ENCODE measurements at places on chromosomes 3 and 15.
A peak's percentile ranks its signal among the peaks of the same experiment; 100 is the strongest.

GRCh38 chr3:126116526-126116925 is 32.6 kb upstream of the SLC41A3 start:
- ATAC-seq = no peak

DNA sequence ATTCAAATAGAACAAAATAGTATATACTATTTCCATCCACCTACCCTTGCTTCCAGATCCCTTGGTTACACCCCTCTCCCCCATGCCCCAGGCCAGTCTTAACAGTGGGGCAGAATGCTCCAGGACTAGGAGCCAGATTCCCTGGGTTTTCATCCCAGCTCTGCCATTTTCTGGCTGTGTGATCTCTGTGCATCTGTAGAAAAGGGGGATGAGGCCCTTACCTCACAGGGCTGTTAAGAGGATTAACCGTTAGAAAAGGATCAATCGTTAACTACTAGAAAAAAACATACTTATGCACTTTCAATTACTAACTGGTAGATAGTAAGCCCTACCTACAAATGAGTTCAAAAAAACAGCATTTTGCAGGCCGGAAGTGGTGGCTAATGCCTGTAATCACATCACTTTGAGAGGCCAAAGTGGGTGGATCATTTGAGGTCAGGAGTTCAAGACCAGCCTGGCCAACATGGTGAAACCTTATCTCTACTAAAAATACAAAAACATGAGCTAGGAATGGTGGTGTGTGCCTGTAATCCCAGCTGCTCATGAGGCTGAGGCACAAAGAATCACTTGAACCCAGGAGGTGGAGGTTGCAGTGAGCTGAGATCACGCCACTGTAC is 11.7 kb downstream of the EBLN2 start:
- ATAC-seq = no peak

DNA sequence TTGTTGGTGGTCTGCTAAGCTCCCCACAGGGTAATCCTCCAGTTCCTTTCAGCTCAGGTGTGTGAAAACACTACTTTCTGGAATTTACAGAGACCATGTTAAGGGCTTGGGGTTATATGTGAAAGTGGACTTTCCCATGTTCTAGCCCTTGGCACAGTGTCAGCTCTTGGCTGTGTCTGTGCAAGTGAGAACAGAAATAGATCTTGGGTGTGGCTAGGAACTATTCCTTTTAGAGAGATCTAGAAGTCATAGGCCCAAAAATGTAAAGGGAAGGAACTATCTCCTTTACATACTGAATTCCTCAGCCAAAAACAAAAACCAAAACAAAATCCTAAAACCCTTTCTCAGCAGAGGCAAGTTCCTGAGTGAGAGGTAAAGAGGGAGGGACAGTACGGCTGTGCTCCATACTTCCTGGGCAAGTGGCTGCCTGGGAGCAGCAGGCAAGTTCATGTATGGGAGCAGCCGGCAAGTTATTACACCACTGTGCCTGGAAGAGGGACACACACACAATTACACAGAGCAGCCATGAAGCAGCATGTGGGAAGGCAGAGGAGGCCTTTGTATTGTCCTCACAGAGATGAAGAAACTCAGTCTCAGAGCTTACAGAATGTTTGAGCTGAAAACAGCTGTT is 19.9 kb upstream of the C3orf62 start:
- ATAC-seq = no peak

GRCh38 chr3:167913219-167913835 is 177.8 kb downstream of the SERPINI1 start:
- ATAC-seq = peak; percentile 80

DNA sequence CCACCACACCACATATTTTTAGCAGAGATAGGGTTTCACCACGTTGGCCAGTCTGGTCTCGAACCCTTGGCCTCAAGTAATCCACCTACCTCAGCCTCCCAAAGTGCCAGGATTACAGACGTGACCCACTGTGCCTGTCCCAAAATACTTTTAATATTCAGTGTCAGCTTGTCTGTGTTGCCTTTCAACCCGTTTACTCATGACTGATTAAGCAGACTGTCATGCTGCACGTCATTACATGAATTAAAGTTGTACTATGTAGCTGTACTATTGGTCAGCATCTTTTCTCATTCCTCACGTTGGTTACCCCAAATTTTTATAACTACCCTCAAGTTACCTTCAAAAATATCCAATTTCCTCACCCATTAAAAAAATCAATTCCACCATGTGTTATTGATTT is 48.7 kb upstream of the GADL1 start:
- ATAC-seq = no peak

- ATAC-seq = no peak
Measured at GRCh38 chr15:40991355-40991754, 38.1 kb downstream of the CHAC1 start.

DNA sequence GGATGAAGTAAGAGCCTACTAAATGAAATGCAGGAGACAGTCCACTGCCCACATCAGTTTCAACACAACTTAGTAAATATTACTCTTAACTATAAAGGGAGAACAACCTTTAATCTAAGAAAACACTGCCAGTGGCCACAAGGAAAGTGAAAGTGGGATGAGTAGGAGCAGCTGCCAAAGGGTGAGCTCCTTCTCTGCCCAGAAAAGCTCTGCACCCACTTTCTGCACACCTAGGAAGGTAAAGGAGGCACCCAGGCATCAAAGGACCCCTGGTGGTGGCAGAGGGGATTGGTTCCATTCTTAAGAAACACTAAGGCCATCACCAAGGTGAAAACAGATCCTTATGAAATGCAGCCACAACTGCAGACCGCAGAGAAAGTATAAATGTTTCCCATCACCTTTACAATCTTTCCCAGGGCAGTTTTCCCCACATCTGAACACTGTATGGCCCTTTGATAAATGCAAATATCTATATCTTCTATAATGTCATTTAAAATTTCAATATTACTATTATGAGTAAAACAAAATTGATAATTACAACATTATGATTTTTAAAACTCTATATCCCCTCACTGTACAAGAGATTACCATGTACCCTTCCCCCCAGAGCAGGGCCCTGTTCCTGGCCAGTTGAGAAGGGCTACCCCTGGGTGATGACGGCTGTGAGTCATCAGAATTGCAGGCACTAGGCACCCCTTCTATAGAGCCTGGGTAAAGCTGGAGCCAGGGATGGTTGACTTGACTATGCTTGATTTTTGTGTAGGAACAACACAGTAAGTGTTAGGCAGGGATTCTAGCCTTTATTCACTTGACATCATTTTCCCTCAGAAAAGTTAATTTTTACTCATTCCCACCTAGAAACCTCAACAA is 92.0 kb downstream of the SNRK start:
- peak; percentile 79 for ATAC-seq

DNA sequence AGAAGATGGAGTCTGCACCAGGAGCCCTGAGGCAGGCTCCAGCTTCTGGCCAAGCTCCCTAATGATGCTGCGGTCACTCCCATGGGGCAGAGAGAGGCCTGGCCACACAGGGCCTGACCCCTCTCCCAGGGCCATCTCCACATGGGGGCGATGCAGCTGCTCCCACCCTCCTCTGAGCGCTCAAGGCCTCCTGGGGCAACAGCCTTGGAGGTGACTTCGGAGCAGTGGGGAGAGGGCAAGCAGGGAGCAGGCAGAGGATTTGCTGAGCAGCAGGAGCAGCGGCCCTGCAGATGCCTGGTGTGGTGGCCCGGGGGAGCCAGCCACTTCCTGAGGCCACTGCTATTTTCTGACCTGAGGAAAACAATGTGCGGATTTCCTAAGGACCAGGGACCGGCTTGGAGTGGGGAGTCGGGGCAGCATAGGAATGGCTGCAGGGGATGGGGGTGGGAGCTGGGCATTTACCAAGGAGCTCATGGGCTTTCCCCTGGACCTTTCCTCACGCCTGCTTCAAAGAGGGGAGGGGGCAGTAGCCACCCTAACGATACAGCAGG is 81.6 kb upstream of the RPL32 start:
- ATAC-seq = no peak

- ATAC-seq = peak; percentile 83
Measured at GRCh38 chr3:134029734-134030378, at the start of gene SLCO2A1. Gene SLCO2A1 (minus strand): TSS chr3:134029925. CDS start chr3:134029802, 123 bp downstream.

GRCh38 chr3:113057117-113057516 is 66.3 kb downstream of the GTPBP8 start:
- ATAC-seq = no peak

DNA sequence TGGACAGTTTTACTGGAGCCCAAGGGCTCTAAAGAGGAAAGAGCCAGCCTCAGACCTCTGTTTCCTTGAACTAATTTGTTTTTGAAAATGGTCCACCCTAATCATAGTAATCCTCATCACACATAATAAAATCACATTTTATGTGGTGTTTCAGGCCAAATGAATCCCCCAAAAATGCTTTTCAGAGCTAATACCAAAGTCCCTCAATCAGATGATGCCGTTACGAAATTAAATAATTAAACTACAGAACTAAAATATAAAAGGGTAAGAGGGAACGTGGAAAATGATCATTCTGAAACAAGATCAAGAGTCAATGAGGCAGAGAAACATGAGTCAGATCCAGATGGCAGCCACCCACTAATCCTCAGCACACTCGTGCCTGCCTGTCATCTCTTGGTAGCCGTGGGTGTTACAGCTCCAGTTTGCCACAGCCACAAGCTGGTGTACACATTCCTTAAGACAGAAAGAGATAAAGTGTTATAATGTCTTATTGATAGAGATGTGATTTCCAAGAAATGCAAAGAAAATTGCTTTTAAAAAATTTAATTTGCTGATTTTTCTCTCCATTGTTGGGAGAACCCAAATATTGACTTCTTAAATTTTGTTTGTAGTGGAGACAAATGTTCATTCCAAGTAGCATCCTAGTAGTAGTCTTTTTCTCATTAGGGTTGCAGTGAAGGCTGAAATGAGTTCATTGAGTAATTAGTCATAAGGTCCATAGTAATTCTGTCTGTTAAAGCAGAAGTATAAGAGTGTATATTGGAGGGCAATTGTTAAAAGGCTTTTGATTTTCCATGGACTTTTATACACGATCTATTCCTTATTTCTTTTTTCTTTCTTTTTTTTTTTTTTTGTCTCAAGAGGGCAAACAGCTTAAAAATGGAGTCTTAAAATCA is 104.2 kb downstream of the AGBL1 start:
- peak; percentile 70 for ATAC-seq

DNA sequence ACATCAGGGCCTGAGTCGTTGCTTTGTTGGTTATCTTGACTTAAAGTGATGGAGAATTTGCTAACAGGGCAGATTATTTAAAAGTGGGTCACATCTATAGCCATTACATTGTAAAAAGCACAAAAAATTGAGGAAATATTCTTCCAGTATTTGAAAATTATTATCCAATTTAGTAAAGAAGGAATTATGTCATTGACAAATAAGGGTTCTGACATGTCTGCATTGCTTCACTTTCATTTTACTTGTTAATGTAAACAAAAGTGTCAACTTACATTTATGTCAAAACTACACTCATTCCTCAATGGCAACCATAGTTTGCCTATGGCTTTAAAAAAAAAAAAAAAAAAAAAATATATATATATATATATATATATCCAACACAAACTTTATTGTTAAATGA is 3.4 kb upstream of the PARP14 start:
- no peak for ATAC-seq

- peak; percentile 83 for ATAC-seq
Measured at GRCh38 chr3:195873971-195874370, 34.4 kb downstream of the TNK2 start.

GRCh38 chr15:47206358-47206978 is 510.8 kb upstream of the SEMA6D start:
- no peak for ATAC-seq

DNA sequence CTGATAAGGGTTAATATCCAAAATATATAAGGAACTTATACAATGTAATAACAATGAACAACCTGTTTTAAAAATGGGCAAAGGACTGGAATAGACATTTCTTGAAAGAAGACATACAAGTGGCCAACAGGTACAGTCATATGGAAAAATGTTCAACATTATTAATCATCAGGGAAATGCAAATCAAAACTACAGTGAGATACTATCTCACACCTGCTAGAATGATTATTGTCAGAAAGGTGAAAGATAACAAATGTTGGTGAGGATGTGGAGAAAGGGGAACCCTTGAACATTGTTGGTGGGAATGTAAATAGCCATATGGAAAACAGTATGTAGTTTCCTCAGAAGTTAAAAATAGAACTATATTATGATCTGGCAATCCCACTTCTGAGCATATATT is 20.4 kb downstream of the GOLM2 start:
- no peak for ATAC-seq

DNA sequence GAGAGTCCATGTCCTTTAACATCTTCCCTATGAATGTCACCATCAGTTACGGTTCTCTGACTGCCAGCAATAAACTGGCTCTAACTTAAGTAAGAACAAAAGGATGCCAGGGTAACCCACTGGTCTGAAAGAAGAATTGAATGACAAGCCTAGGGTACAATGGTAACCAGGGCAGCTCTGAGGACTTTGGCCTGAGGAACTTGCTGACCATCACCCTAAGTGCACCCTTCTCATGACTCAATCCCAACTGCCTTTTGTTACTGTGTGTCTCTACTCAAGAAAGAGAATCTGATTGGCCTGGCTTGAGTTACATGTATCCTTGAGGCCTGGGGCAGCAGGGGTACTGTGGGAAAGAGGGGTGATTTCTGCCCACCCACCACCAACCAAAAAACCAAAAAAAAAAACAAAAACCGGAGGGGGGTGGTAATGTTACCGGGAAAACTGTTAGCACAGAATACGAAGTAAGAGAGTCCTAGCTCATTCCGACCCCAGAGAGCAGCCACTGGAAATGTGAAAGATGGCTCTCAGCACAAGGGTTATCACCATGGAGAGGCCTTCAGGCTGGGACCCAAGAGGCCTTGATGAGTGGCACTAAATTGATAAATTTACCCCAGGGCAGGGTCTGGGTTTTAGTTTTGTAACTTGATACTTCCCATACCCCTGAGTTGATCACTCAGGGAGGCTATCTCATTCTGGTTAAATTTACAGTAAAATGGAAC is 9.3 kb upstream of the SLC28A1 start:
- ATAC-seq = no peak

DNA sequence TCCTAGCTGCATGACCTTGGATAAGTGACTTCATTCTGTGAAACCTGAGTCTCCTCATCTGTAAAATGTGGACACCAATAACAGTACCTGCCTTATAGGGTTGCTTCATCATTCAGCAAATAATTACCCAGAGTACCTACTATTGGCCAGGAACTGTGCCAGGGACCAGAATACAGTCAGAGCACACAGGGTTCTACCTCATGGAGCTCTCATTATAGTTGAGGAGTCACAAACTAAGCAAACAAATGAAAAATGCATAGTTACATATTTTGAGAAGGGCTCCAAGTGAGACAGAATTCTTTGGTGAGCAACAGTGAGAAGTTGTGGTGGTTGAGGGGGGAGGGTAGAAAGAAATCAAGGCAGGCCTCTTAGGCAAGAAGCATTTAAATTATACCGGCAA is 308.6 kb upstream of the WNT5A start:
- ATAC-seq = no peak

- no peak for ATAC-seq
Measured at GRCh38 chr3:87045473-87045872, 54.5 kb upstream of the VGLL3 start.
